ENCODE measurements at places on chromosomes 13 and 19. TPM values are rescaled to one million over a fixed set of nuclear protein-coding genes. Genes with fewer than 3 reads are reported as not detected.

MBD3L3 gene
- total RNA-seq: not detected

VSTM2B gene
- not detected for total RNA-seq

CYP4F2 gene
- total RNA-seq: not detected

IGSF23 gene
- total RNA-seq: not detected

LRRC25 gene
- total RNA-seq: not detected

PLPPR3 gene
- total RNA-seq: not detected

SULT2A1 gene
- total RNA-seq: not detected

APOC4 gene
- not detected for total RNA-seq

ZIC5 gene
- total RNA-seq: 1.2 TPM

- no peaks in the 10 kb centered on the region for H3K27me3 ChIP-seq
- no peak overlapping the region for H3K27ac ChIP-seq
- no peak for DNase-seq
- H3K4me3 ChIP-seq: no peak overlapping the region
- peaks cover 43% of the 10 kb centered on the region for H3K36me3 ChIP-seq
Observed at GRCh38 chr19:13954185-13954584, 1.9 kb downstream of the DCAF15 start.

GRCh38 chr13:27171244-27171826, at the start of gene USP12:
TSS of gene USP12 (minus strand) at chr13:27171811. CDS start at chr13:27171639, 172 bp downstream.
- no peaks in the 10 kb centered on the region for H3K27me3 ChIP-seq
- H3K4me3 ChIP-seq: peak within 1 kb of the TSS; percentile 78
- H3K27ac ChIP-seq: peak within 1 kb of the TSS; percentile 26
- peak; percentile 61 for DNase-seq

- no peaks in the 10 kb centered on the region for H3K27me3 ChIP-seq
- peak within 1 kb of the TSS; percentile 91 for H3K27ac ChIP-seq
- H3K4me1 ChIP-seq: peaks cover 13% of the 10 kb centered on the region
- peaks cover 15% of the 10 kb centered on the region for H3K36me3 ChIP-seq
Observed at GRCh38 chr19:1248139-1248785, at the start of gene MIDN. TSS of gene MIDN (plus strand) at chr19:1248583. CDS start at chr19:1250297, 1,714 bp downstream.

- H3K27me3 ChIP-seq: no peaks in the 10 kb centered on the region
- no peak overlapping the region for H3K27ac ChIP-seq
- no peaks in the 10 kb centered on the region for H3K36me3 ChIP-seq
- H3K4me1 ChIP-seq: peaks cover 13% of the 10 kb centered on the region
- DNase-seq: no peak
Observed at GRCh38 chr19:2064395-2064787, 13.3 kb upstream of the MKNK2 start.

GRCh38 chr13:52686376-52686775, 33.7 kb downstream of the SUGT1 start:
- no peak overlapping the region for H3K27ac ChIP-seq
- H3K4me1 ChIP-seq: 0 out of 2 replicates have a peak, but pooled peaks cover 4% of the 10 kb centered on the region
- no peak for DNase-seq
- H3K36me3 ChIP-seq: peaks cover 40% of the 10 kb centered on the region
- H3K4me3 ChIP-seq: no peak overlapping the region

DNA sequence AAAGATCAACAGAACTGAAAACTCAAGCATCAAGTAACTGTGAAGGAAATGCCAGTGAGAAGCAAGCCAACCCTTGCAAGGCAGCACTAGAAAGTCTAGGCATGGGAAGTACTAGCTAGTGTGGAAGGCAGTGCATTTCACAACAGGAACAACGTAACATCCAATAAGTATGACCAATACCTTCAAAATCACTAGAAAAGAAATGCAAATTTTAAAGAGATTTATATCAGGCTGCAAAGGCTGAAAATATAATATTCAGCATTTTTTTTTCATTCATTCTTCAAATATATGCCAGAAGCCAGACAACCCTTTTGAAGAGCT, 121.9 kb downstream of the DLEU7 start:
- no peak for DNase-seq
- H3K4me1 ChIP-seq: no peaks in the 10 kb centered on the region
- no peaks in the 10 kb centered on the region for H3K27me3 ChIP-seq
- H3K36me3 ChIP-seq: no peaks in the 10 kb centered on the region
- H3K4me3 ChIP-seq: no peak overlapping the region

- no peak for DNase-seq
- H3K4me3 ChIP-seq: no peak overlapping the region
- no peaks in the 10 kb centered on the region for H3K27me3 ChIP-seq
- H3K36me3 ChIP-seq: no peaks in the 10 kb centered on the region
- no peaks in the 10 kb centered on the region for H3K4me1 ChIP-seq
Observed at GRCh38 chr13:50631041-50631440, 212.5 kb downstream of the DLEU7 start.

- no peak overlapping the region for H3K4me3 ChIP-seq
- no peaks in the 10 kb centered on the region for H3K27me3 ChIP-seq
- H3K4me1 ChIP-seq: peaks cover 24% of the 10 kb centered on the region
Observed at GRCh38 chr13:43134868-43135267, 111.5 kb downstream of the DNAJC15 start.

DNA sequence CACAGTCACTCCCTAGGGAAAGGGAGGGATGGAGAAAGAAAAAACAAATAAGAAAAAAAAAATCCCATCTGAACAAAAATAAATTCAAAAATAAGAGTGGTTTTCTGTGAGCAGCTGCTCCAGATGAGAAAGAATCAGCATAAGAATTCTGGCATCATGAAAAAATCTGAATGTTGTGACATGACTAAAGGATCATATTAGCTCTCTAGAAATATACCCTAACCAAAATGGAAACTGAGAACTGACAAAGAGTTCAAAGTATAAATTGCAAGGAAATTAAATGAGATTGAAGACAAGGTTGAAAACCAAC, 579.0 kb downstream of the UQCRFS1 start:
- H3K27me3 ChIP-seq: 0 out of 2 replicates have a peak, but pooled peaks cover 2% of the 10 kb centered on the region
- H3K4me3 ChIP-seq: no peak overlapping the region
- H3K36me3 ChIP-seq: no peaks in the 10 kb centered on the region
- H3K27ac ChIP-seq: no peak overlapping the region

DNA sequence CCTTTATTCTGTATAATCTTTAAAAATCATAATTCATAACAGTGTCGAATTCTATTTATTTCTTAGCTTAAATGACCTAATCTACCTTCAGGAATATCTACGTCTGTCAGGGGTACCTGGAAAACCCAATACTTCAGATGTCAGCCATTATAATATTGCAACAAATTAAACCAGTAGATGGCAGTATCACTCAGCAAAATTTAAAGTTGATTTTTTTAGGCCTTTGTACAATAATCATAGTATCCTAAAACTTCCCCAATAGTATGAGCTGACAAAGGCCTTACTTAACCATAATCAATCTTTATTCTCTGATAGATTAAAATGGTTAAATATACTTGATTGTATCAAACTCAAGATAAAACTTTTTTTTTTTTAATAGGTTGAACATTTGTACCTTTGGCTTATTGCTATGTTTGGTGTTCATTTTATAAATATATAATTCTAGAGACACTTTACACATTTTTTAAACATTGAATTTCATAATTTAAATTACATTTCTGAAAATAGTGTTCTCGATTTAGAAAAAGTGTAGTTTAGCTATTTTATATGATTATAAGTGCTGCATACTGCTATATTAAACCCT, 830.2 kb upstream of the SPRY2 start:
- no peaks in the 10 kb centered on the region for H3K4me1 ChIP-seq
- no peaks in the 10 kb centered on the region for H3K27me3 ChIP-seq
- H3K36me3 ChIP-seq: no peaks in the 10 kb centered on the region
- H3K4me3 ChIP-seq: no peak overlapping the region
- DNase-seq: peak; percentile 55
- H3K27ac ChIP-seq: no peak overlapping the region

GRCh38 chr19:2223959-2224358, 12.2 kb downstream of the PLEKHJ1 start:
- no peaks in the 10 kb centered on the region for H3K27me3 ChIP-seq
- H3K4me1 ChIP-seq: no peaks in the 10 kb centered on the region
- peaks cover 37% of the 10 kb centered on the region for H3K36me3 ChIP-seq
- DNase-seq: no peak
- H3K4me3 ChIP-seq: no peak overlapping the region

- no peaks in the 10 kb centered on the region for H3K36me3 ChIP-seq
- H3K4me3 ChIP-seq: no peak overlapping the region
- DNase-seq: no peak
- H3K27ac ChIP-seq: no peak overlapping the region
- no peaks in the 10 kb centered on the region for H3K4me1 ChIP-seq
- H3K27me3 ChIP-seq: no peaks in the 10 kb centered on the region
Observed at GRCh38 chr13:20353973-20354372, 121.9 kb upstream of the GJB6 start.

GRCh38 chr13:45527699-45528462, 63.1 kb downstream of the COG3 start:
- H3K27ac ChIP-seq: no peak overlapping the region
- H3K27me3 ChIP-seq: no peaks in the 10 kb centered on the region
- no peak for DNase-seq
- no peak overlapping the region for H3K4me3 ChIP-seq
- no peaks in the 10 kb centered on the region for H3K4me1 ChIP-seq
- peaks cover 31% of the 10 kb centered on the region for H3K36me3 ChIP-seq

DNA sequence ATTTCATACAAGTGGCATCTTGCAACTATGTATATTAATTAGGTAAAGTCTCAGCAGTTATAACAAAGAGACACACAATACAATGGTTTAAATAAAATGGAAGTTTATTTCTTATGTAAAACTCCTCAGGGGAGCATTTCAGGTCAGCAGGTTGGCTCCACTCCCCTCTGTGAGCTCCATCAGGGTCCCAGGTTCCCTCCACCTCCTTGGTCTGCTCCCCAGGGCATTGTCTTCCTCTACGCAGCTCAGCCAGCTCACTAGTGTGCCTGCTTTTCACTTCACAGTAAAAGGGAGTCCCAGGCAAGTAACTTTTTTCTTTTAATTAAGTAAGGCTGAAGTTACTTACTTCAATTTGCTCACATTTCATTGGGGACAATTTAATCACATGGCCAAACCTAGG, 135.3 kb upstream of the FNDC3A start:
- no peak overlapping the region for H3K27ac ChIP-seq
- no peaks in the 10 kb centered on the region for H3K4me1 ChIP-seq
- no peaks in the 10 kb centered on the region for H3K27me3 ChIP-seq
- DNase-seq: no peak
- no peaks in the 10 kb centered on the region for H3K36me3 ChIP-seq

DNA sequence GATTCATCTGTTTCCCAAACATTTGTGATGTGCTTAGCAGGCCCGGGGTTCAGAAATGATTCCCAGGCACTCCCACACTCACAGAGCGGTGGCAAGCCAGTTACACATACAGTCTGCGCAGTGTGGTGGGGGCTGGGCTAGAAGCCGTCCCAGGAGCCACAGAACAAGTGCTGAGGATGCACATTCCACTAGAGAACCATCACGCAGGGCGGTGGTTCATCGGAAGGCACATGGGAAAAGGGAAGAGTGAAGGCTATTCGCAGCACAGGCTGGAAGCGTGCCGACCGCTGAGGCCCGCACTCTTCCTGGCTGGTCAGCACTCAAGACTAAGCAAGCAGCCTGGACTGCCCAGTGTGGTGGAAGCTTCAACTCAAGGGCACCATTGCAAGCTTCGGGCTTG, 126.3 kb upstream of the SLC7A1 start:
- H3K27ac ChIP-seq: no peak overlapping the region
- no peaks in the 10 kb centered on the region for H3K36me3 ChIP-seq
- H3K4me3 ChIP-seq: no peak overlapping the region
- DNase-seq: no peak

GRCh38 chr13:109314101-109314500, 472.3 kb downstream of the IRS2 start:
- no peaks in the 10 kb centered on the region for H3K27me3 ChIP-seq
- H3K36me3 ChIP-seq: no peaks in the 10 kb centered on the region
- H3K27ac ChIP-seq: no peak overlapping the region
- no peak overlapping the region for H3K4me3 ChIP-seq
- DNase-seq: no peak
